Lower leg skin (tissue), 4 donors: ENCODE measurements at places on chromosomes 3 and 15. TPM values are rescaled to one million over a fixed set of nuclear protein-coding genes. Genes with fewer than 3 reads are reported as not detected.

Gene FEZF2
- total RNA-seq = not detected

Gene ATP6V1A
- 74.1 TPM for total RNA-seq

Gene ZXDC
- total RNA-seq = 48.6 TPM

Gene SHF
- total RNA-seq = 16.7 TPM

Gene CFAP100
- not detected for total RNA-seq

Gene GABRR3
- total RNA-seq = not detected

Gene TMEM207
- total RNA-seq = not detected

Gene NXPE3
- total RNA-seq = 5.6 TPM

Gene OSTN
- total RNA-seq = not detected

Gene KBTBD12
- total RNA-seq = not detected

Gene PAQR9
- not detected for total RNA-seq

Gene PRSS50
- total RNA-seq = 0.52 TPM

Gene WDR72
- 6.7 TPM for total RNA-seq

Gene CD200R1
- 1.1 TPM for total RNA-seq

Gene HIGD2B
- not detected for total RNA-seq

Gene MAGI1
- 71.6 TPM for total RNA-seq

Gene CD96
- 0.27 TPM for total RNA-seq

Gene SENP8
- total RNA-seq = 0.30 TPM

Gene KLHL40
- total RNA-seq = not detected

Gene SIAH2
- 106 TPM for total RNA-seq

Gene CCRL2
- 1.1 TPM for total RNA-seq

Gene SCAANT1
- not detected for total RNA-seq

Gene SLC22A14
- total RNA-seq = 0.10 TPM

Gene PIF1
- 0.25 TPM for total RNA-seq

Gene STX19
- 6.8 TPM for total RNA-seq

Gene TERC
- 128 TPM for total RNA-seq

Gene GBE1
- total RNA-seq = 15.0 TPM

Gene RNU6-1
- total RNA-seq = not detected

Gene TMEM40
- 46.4 TPM for total RNA-seq

Gene FAM81A
- total RNA-seq = 2.2 TPM

Gene MED12L
- total RNA-seq = 0.15 TPM

Gene RBM15B
- total RNA-seq = 24.8 TPM

Gene AMOTL2
- total RNA-seq = 97.1 TPM

Gene CCNB2
- total RNA-seq = 3.3 TPM

Gene ZCWPW2
- 2.9 TPM for total RNA-seq

Gene RYR3
- 1.6 TPM for total RNA-seq

Gene PPARG
- total RNA-seq = 9.5 TPM

Gene CPNE9
- 0.54 TPM for total RNA-seq

Gene CLRN1
- total RNA-seq = not detected

Gene KLF15
- 9.6 TPM for total RNA-seq

Gene MEX3B
- 1.4 TPM for total RNA-seq

Gene C3orf20
- total RNA-seq = not detected

Gene TRIM59
- total RNA-seq = 2.9 TPM

Gene NECTIN3
- total RNA-seq = 7.0 TPM

Gene WNT7A
- total RNA-seq = 2.4 TPM

Gene PSTPIP1
- total RNA-seq = 8.9 TPM

Gene SMC4
- 33.3 TPM for total RNA-seq

Gene GLDN
- 9.4 TPM for total RNA-seq

Gene FRMD5
- 0.15 TPM for total RNA-seq

Gene SNURF
- not detected for total RNA-seq

Gene TRPM1
- 8.9 TPM for total RNA-seq

Gene SLC28A1
- not detected for total RNA-seq

Gene FGF7
- 15.1 TPM for total RNA-seq

Gene PRTG
- total RNA-seq = 0.04 TPM

Gene MCF2L2
- total RNA-seq = 1.1 TPM

Gene GPR62
- not detected for total RNA-seq

Gene CCDC9B
- 28.6 TPM for total RNA-seq

Gene RBMS3
- 12.7 TPM for total RNA-seq
